ENCODE measurements at places on chromosomes 7 and 10.

DNA sequence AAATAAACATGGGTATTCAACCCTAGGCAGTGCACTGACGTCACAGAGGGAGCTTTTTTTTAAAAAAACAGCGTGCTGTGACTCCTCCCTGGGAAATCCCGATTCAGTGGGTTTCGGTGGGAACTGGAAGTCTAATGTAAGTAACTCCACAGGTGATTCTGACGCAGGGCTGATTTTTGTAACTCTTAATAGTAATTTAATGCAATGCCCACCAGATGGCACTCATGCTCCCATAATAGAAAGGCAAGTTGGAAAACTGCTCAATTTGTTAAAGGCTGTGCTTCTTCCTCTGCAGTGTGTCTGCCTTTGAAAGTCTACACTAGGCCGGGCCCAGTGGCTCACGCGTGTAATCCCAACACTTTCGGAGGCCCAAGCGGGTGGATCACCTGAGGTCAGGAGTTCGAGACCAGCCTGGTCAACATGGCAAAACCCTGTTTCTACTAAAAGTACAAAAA lies 10.9 kb upstream of the RSU1 start:
- peak; percentile 95 for DNase-seq

- DNase-seq = no peak
Observed at GRCh38 chr10:43966571-43966965, 317.9 kb upstream of the ZNF32 start.

DNA sequence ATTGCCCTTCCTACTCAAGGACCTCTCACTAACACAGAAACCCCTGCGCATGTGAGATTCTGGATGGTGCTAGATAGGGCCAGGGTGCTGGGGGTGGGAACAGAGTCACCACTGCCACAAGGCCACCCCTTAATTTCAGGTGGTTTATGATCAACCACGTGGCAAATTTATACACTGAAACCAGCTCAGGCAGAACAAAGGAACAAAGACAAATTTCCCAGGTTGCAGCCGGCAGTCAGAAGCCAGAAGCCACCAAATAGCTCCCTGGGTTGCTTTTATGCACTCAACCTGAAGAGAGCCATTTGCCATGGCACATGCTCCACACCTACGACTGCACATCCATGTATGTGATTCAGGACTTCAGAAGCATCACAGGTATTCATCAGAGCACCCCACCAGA lies 2.5 kb downstream of the VOPP1 start:
- DNase-seq = no peak

DNA sequence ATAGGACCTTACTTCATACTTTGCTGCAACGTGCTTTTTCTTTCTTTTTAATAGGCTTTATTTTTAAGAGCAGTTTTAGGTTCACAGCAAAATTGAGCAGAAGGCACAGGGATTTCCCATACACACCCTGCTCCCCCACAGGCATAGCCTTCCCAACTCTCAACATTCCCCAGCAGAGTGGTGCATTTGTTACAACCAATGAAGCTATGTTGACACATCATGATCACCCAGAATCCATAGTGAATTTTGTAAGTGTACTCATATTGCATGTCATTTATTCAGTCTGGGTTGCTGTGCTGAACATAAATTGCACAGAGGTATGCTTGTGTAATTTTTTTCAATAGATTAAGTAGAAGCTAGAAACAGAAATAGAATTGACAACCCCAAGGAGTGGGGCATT lies 327.3 kb downstream of the INHBA start:
- DNase-seq = no peak

GRCh38 chr7:134669845-134670373 lies 23.3 kb downstream of the BPGM start:
- DNase-seq = no peak

DNA sequence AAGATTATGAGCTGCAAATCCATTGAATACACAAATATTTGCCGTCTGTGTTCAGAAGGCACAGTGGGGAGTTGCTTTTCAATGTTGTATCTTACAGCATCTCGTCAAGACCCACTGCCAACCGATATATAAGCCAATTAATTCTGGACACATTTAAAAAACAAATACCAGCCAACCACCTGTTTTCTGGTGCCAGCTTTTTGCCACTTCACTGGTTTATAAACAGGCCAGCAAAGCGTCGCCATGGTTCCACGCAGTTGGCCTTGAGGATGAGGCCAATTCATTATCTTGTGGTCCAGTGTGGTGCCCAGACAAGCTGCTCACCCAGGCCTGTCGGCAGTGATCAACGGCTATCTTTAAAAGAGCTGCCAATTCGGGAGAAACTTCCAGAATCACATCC lies 321.0 kb downstream of the TCERG1L start:
- no peak for DNase-seq

- no peak for DNase-seq
Observed at GRCh38 chr7:8719102-8719501, 285.7 kb downstream of the NXPH1 start.

GRCh38 chr7:45691155-45691656 lies 117.0 kb downstream of the ADCY1 start:
- DNase-seq = no peak

GRCh38 chr10:102314801-102315200 lies 69.5 kb downstream of the GBF1 start:
- no peak for DNase-seq

- DNase-seq = peak; percentile 28
Observed at GRCh38 chr7:47521011-47521795, 60.7 kb downstream of the TNS3 start.

DNA sequence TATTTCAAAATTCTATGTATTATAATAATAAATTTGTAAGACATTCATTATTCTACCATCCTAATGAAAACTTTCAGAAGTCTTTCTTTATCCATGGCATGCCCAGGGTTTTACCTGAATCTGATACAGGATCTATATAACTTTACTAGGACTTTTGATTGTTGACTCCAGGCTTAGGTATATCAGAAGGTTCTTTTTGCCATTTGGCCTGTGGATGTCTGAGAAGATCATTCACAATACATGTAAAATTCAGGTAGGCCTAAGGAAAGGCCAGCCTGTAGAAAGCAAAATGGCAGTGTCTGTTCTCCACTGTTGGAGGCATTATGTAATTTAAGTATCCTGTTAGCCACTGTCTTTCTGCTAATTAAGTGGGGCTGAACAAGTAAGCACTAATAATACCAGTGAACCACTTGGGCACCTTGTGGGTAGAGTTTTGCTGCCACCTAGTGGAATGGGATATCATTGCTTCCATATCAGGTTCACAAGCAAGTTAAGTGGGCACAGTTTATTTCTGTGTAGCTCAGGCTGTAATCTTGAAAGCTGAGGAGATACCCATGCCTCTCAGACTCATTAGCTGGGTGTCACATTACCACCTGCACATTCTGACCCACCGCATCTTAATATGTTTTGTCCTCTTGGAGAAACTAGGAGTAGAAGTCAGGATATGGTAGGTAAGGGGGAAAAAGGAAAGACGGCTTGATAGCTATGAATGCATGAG lies 105.5 kb downstream of the SEPTIN7 start:
- DNase-seq = peak; percentile 79

DNA sequence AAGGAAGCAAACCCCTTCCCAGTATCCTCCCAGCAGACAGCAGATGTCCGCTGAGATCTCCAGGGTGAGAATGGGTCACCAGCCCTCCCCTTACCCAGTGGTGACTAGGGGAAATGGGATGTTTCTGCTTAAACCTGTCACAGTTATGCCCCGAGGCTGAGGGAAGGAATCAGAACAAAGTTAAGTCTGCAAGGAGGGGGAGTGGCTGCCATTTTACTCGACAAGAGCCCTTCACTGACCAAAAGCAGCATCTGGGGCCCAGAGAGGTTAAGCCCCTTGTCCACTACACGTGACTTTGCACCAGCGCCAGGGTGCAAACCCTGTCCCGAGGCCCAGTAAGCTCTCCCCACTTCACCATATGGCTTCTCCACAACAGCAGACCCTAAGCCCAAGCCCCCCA lies 4.6 kb upstream of the NANOS1 start:
- no peak for DNase-seq

GRCh38 chr7:24334012-24334411 lies 50.0 kb downstream of the NPY start:
- DNase-seq = no peak

DNA sequence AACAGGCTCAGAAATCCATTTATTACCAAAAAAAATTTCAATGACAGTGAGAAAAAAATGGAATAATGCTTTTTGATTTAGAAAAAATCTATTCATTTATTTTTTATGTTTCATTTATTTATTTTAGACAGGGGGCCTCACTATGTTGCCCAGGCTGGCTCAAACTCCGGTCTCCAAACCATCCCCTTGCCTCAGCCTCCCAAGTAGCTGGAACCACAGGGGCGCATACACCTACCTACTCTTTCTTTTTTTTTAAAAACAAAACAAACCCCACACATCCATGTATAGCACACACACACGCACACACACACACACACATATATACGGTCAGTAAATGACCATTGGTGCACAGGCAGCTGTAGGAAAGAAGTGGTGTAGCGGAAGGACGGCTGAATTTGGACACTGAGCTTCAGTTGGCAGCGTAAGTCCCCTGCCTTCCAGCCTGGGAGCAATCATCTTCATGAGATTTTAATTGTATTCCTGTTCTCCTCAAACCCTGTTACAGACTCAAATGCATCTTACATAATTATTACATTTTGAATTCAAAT lies 28.8 kb downstream of the ARL4A start:
- DNase-seq = no peak

DNA sequence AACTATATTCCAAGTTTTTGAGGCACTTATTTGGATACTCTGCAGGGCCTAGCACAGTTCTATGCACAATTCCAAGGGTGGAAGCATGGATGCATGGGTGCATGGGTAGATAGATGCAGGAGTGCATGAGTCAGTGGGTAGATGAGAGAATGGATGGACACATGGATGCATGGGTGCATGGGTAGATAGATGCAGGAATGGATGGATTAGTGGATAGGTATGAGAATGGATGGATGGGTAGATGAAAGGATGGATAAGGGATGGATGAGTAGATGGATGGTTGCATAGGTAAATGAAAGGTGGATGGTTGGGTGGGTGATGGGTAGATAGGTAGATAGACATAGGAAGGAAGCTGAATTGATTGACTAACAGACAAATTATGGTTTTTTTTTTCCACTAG lies 15.6 kb downstream of the PNLIPRP2 start:
- no peak for DNase-seq

DNA sequence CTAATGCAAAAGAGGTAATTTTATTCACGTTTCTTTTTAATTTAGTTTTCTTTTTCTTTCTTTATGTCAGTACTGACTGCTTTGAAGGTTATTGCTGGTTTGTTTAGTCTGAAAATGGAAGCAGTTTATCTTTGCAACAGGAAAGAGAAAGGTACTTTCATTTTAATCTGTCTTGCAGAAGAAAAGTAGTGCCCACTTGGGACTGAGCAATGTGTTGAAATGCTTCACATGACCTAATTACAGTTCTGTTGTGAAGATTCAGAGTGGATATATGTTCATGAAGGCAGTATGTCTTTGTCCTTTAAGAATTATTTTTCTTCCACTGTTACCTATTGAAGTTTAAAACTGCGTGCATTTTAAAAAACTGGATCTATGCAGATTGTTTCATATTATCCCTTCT lies 80.1 kb downstream of the ANKIB1 start:
- DNase-seq = no peak

- no peak for DNase-seq
Observed at GRCh38 chr7:134030460-134030865, 96.7 kb upstream of the LRGUK start.

DNA sequence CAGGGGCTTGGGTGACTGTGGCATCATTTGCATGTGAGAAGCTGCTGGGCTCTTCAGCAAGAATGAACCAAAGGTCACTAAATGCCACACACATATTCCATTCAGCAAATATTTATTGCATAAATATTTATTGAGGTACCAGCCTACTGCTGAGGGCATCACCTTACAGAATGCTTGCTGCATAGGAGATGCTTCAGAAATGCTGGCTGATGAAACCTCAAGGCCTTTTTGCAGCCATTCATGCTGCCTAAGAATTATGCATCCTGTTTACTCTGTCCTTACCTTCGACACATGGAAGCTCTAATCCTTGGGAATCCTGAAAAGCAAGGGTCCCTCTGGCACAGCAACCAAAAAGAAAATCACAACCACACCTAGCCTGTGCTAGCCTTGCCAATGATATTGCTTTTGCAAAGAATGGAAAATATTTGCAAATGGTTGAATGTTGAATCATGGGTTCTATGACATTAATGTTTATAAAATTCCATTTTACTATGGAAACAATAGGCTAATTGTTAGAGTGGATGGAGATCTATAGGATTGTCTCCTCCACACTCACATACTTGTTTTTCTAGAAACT lies 79.6 kb downstream of the PCGF5 start:
- no peak for DNase-seq

GRCh38 chr10:52903397-52903938 lies 130.9 kb upstream of the MBL2 start:
- DNase-seq = peak; percentile 64

DNA sequence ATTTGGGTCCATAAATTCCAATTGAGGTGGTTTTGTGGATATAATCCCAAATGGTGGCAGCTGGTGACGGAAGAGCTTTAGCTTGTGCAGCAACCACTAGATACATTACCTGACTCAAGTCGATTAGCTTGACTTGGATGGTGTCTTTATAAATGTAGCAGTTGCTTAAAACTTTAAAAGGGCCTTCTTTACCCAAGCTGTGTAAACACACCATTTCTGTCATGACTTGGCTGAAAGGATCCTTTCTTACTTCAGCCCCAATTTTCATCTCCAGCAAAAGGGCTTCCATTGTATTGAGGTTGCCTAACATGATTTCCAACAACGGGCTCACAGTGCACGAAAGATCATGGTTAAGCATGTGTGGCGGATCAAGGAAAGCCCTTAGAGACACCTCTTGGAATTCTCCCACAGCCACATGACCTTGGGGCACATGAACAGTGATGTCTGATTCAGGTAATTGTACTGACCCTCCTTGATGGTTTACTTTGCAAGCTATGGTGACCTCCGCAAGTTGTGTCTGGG lies 57.9 kb downstream of the MACC1 start:
- DNase-seq = no peak

- DNase-seq = no peak
Observed at GRCh38 chr7:156604311-156604710, 36.3 kb upstream of the RNF32 start.
